Left colon (tissue), 2 donors: ENCODE measurements at places on chromosomes 16 and 17. TPM values are rescaled to one million over a fixed set of nuclear protein-coding genes. Genes with fewer than 3 reads are reported as not detected.

DNA sequence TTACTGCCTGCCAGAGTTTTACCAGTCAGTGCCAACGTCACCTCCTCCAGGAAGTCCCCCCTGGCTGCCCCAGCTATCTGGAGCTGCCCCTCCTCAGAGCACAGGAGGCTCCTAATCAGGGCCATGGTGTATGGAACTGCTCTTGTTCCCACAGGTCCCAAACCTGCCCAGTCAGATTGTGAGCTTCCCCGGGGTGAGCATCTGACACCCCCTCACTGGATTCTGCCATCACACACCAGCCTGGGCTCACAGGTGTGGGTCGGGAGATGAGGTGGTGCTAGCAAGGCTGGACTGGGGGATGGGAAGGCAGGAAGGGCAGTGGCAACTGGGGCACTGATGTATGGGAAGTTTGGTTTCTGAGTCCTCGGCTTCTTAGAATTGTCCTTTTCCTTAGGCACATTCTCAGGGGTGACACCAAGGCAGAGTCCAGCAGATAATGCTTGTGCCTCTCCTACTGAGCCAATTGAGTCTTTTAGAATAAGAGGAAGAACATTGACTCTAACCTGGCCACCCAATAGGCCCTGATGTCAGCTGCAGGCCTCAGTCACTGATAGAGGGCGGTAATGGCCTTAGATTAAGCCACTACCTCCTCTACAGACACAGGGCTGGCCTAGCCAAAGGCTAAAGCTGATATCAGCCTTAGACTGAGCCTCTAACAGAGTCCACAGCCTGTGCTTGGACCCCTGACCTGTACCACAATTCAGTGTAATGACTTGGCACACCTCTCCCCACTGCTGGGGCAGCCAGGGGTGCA lies 107.9 kb downstream of the WSCD1 start:
- DNase-seq = no peak

DNA sequence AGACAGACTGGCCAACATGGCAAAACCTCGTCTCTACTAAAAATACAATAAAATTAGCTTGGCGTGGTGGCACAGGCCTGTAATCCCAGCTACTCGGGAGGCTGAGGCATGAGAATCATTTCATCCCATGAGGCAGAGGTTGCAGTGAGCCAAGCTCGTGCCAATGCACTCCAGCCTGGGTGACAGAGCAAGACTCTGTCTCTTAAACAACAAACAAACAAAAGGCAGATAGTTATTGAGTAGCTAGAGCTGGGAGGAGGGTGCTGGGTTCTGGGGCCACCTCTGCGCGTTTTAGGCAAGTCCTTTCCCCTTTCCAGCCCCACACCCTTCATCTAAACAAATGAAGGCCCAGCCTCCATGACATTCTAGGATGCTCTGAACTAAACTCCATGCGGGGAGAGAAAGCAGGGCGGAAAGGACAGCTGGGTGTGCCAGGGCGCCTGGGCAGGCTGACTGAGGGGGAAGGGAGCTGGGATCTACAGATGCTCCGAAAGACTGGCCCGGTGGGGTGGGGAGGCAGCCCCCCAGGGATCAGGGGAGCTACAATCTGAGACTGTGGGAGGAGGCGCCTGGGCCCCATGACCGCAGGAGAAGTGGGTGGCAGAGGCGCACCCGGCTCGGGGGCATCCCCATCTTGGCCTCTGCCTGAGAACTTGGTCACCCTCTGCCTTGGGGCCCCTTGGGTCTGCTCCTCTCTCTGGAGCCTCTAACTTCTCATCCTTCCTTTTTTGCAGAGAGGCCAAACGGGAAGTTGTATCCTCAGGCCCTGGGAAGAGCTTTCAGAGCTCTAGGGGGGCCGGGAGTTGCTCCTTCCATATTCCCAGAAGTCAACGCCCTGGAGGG lies 910 bp downstream of the ITGAL start:
- no peak for DNase-seq

DNA sequence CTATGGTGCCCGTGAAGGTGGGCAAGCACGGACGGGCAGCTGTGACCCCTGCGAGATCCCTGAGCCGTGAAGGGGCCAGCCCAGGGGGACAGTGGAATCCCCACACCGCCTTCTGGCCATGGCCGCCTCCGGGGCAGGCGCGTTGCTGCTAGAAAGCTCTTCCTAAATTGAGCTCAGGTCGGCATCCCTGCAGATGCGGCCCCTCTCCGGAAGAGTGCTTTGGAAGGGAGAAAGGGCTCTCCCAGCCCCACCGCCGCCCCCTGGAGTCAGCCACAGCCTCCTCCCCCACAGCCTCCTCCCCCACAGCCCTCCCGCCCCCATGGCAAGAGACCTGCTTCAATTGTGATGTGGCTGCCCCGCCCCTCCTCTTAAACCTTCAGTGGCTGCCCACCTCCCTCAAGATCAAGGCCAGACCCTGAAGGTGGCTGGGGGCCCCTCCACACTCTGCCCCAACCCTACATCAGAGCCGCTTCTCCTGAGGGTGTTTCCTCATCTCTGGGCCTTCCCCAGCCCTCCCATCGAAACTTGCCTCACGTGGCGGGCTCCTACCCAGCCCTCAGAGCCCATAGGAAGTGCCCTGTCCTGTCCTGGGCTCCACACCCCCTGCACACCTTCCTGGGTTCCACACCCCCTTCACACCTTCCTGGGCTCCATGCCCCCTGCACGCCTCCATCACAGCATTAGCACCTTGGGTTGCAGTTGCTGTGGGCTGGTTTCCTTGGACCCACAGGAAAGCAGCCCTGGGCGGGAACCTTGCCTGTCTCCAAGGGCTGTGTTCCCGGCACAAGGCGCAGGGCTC lies 5.5 kb upstream of the CBFA2T3 start:
- DNase-seq = no peak

DNA sequence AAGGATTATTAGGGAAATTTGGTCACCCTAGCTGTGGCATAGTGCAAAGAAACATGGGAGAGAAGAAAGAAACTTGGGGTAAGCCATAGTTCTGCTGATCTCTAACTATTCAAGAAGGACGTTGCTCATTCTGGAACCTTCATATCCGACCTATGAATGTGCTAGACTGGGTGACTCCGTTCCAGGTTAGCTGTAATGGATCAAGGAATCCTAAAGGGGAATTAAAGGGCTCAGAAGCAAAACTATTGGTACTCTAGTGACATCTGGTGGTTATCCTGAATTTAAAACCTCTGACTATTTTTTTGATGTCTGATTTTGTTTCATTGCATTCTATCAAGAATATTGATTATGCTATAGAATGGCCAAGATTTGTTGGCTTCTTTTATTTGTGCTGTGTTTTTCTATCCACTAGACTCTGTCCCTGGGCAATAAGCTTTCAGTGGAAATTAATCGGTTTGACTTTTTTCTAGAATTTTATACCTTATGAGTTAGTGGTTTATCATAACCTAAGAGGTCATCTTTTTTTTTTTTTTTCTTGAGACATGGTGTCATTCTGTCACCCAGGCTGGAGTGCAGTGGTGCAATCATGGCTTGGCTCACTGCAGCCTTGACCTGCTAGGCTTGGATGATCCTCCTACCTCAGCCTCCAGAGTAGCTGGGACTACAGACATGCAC lies 19.5 kb downstream of the PCTP start:
- no peak for DNase-seq

DNA sequence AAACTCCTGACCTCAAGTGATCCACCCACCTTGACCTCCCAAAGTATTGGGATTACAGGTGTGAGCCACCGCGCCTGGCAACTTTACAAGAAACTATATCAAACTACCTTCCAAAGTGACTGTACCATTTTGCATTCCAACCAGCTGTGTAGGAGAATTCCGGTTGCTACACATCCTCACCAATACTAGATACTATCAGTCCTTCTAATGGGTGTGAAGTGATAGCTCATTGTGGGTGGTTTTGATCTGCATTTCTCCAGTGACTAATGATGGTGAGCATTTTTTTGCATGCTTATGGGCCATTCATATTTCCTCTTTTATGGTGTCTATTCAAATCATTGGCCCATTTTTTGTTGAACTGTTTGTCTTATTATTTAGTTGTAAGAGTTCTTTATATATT lies 37.7 kb downstream of the SCNN1B start:
- no peak for DNase-seq

GRCh38 chr17:63917646-63918045 lies 993 bp downstream of the GH1 start:
- no peak for DNase-seq

DNA sequence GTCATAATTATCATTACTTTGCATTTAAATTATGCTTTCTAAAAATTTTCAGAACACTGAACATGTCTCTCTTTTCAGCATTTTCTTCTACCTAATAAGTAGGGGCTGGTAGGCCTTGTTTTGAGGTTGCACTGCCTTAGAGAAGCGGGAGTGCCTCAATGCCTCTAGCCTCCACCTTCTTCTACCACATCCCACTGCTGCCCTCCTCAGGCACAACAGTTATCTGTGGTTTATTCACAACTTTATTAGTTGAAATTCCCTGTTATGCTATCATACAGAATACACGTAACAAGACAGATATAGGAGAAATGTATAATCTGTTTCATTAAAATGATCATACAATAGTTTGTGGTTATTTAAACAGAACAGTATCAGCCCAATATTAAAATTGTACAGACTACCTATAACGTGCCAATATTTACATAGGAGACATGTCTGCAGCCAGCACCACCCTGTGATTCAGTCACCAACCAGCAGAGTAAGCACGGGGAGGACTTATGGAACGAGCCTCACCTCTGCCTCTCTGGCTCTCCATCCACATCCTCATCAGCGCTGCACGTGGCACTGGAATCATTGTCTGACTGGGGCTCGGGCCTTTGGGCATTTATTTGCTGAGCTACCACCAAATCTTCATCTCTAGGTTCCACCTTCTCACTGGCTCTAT lies 101.2 kb downstream of the TTC19 start:
- no peak for DNase-seq

DNA sequence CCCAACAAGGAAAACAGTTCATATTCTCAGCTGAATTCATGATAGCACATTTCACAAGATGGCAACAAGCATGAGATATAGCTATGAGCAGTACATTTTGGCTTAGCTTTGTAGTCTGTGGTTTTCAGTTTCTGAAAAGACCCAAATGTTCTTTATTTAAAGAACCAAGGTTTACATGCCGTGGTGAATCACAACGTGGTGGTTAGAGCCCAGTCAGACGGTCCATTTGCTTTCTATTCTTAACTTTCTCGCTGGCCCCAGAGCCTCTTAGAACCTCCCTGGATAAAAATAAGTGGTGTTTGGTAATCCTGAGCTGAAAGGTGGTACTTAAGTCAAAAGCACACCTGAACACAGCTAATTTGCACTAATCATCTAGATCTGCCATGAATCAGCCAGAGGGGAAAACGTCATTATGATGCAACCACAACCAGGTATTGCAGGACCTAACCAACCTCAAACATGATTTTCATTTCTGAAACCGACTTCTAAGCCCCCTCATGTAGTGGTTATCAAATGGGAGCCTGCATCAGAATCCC lies 18.6 kb upstream of the HAPSTR1 start:
- DNase-seq = no peak

DNA sequence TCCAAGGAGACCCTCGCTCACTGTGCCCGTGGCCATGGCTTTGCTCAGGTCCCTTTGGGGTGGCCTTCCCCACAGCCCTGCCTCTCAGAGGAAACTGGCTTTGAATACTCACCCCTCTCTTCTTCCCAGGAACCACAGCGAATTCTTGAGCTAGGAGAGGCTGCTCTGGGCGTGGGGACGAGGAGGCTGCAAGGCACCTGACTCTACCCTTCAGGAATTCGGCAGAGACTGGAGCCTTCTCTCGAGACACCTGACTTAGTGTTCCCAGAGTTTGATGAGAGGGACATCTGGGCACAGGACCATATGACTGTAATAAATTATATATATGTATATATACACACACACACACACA lies 6.2 kb downstream of the LLGL2 start:
- DNase-seq = no peak

DNA sequence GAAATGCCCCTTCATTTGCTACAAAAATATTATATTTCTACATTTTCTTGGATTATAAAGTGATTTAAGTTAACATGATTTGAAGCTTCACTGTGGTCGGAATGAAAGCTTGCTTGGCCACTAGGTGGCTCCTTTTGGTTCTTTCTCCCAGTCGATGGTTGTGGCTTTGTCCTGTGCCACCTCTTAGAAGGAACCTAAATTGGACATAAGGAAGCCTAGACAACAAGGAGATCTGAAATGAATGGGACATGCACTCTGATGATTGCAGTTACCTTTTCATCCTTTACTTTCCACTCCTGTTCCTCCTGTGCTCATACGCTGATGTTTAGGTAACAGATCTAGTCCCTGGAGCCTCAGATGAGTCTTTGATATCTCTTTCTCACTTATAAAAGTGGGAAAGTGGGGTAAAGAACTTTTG lies 39.2 kb downstream of the FTO start:
- DNase-seq = no peak

DNA sequence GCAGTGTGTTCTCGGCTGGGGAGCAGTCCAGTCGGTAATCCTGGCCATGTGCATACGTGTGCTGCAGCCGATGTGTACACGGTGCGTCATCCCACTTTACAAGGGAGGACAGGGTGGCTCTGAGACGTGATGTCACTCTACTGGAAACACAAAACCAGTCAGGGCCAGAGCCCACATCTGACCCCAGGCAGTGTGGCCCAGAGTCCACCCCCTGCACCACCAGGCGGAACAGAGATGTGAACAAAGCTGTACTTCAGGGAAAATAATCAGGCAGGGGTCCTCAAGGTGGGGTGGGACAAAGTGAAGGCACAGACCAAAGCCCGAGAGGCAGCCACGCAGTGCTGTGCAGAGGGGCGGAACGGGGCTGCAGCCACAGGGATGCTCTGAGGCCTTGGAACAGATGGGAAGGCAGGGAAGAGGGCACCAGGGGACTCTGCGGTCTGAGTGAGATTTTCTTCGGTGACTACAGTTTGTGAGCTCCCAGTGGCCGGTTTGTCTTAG lies 181.5 kb downstream of the ZNF423 start:
- no peak for DNase-seq

- DNase-seq = peak; percentile 12
These were observed 434.8 kb downstream of the SLC39A11 start for GRCh38 chr17:72657467-72658317.

GRCh38 chr16:11819798-11820197 lies 22.7 kb upstream of the ZC3H7A start:
- DNase-seq = no peak

DNA sequence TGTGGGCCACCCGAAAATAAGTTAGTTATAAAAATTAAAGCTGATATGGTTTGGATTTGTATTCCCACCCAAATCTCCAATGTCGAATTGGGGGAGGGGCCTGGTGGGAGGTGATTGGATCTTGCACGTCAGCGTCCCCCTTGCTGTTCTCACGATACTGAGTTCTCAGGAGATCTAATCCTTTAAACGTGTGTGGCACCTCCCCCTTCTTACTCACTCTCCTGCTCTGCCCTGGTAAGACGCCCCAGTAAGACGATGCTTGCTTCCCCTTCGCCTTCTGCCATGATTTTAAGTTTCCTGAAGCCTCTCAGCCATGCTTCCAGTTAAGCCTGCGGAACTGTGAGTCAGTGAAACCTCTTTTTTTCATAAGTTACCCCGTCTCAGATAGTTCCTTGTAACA lies 35.4 kb downstream of the SYCE1L start:
- DNase-seq = no peak

GRCh38 chr17:45225964-45226530 lies 4.4 kb downstream of the FMNL1 start:
- peak; percentile 87 for DNase-seq

The CCL7 gene
- total RNA-seq = not detected

The MC1R gene
- total RNA-seq = 4.3 TPM

The NT5M gene
- total RNA-seq = 1.6 TPM
